Activated T-cell treated with anti-CD3 and anti-CD28 coated beads, Interleukin-2, amount 50 U/mL, for 48 hours (primary cell): ENCODE measurements at places on chromosomes 16 and 17.

- no peak for DNase-seq
Observed at GRCh38 chr16:63581570-63581969, 1540.3 kb downstream of the CDH11 start.

- peak; percentile 23 for DNase-seq
Observed at GRCh38 chr17:30922235-30923030, 688 bp downstream of the ADAP2 start.

DNA sequence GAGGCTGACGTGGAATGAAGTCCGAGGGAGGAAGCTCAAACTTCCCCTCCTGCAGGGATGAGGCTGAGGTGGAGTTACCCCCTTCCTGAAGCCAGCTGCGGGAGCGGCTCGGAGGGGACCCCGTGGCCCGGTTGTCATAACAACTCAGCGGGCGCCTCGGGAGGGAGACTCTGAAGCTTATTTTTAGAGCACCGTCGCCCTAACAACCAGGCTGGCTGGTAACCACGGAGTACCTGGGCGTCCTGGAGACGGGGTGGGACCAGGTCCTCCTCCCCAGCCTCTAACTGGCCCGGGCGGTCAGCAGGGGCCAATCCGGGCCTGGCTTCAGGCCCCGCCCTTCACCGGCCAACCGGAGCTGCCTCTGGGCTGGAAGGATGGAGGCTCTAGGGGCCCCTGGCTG lies 27.7 kb downstream of the NECAB2 start:
- no peak for DNase-seq

DNA sequence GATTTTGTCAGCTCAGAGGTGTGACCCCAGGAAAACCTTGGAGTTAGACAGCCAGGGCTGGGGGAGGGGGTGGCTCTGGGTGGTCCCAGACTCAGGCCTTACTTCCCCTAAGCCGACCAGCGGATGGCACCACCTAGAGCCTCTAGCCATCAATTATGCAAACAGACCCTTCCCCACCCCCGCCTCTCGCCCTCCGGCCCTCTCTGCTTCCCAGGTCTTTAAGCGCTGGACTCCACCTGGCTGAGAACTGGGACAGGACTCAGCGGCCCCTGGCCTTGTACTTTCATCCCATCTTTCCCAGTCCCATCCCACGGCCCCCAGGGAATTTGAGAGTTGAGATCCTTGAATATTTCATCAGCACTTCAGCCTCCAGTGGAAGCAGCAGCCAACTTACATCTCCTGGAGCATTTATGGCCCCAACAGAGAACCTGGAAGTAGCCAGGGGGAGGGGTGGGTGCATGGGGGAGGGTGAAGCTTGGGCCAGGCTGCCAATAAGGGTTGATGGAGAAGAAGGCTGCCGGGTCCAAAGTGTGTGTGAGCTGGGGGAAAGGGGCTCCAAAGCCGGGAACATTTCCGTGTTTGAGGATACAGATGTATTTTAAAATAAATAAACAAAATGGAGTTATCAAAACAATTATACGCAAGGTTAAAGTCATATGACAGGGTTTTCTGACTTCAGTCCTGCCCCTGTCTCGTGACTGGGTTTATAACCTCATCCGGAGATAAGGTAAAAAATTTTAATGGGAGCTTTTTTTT lies 7.5 kb upstream of the JUP start:
- no peak for DNase-seq

DNA sequence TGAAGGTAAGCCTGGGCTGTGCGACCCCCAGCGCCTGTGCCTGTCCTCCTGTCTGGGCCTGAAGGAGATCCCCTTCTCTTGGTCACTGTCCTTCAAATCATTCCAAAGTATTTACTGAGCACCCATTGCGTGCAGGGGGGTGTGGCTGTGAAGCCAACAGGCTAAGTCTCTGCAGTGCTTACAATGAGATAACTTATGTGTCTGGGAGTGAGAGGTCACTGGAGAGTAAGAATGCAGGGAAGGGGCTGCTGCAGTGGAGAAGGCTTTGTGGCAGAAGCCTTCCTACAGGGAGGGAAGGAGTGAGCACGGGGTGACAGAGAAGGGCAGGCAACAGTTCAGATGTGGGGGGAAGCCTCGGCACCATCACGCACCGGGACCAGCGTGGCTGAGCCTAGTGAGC lies 11.2 kb upstream of the SMIM5 start:
- no peak for DNase-seq

- DNase-seq: no peak
Observed at GRCh38 chr17:75176625-75177024, 6.1 kb downstream of the SUMO2 start.

- peak; percentile 40 for DNase-seq
Observed at GRCh38 chr17:4840893-4841242, 7.7 kb downstream of the MINK1 start.

DNA sequence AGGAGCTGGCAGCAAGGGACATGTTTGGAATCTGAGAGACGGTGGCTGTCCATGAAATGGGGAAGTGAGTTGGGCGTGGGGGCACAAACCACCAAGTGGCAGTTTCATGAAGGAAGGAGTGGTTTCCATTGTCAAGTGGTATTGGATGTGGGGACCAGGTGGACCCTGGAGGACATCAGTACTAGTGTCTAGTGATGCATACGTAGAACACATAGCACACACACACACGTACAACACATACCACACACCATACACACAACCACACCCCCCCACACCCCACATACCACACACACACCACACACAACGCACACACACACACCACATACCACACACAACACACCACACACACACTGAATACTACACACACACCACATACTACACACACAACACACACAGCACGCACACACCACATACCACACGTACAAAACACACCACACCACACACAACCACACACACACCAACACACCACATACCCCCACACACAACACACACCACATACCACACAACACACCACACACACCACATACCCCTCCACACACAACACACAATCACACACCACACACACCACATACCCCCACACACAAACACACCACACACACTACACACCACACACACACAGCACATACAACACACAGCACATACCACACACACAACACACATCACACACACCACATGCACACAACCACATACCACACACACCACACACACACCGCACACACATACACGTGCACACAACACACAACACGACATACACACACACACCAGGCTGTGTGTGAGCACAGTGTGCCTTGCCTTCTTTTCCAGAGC lies 41.1 kb upstream of the GSE1 start:
- DNase-seq: no peak

DNA sequence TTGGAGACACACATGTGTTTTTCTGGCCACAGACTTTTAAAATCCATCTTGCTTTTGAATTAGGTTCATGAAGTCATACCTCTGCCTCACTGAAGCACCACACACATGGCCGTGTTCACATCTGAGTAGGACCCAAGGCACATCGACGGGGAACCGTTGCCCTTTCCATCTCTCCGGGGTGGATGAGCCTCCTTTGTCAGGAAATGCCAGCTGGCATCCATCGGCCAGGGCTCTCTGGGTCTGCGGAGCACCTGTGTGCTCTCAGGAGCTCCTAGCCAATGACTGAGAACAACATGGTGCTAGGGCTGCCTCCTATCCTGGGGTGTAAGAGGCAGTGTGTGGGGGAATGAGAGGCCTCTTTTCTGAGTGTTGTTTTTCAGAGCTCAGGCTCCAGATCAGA lies 24.5 kb upstream of the NKD1 start:
- DNase-seq: no peak
